ENCODE measurements at places on chromosomes 16 and 17.

GRCh38 chr16:53501216-53501859 is 1.7 kb downstream of the AKTIP start:
- no peak for DNase-seq

DNA sequence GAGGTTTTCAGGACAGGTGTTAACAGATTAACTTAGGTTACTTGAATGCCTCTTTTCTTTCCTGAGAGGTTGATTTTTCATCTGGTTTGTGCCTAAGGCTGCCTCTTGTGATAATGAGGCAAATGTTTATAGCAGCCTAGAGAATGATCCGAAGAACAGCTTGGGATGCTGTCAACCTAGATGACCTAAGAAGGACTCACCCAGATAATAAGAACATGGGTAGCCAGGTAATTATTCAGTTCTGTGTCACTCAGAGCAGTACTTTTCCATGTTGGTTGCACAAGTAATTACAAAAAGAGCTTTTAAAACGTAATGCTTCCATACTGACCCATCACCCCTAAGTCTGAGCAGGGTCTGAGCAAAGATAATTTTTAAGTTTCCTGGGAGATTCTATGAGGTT is 60.3 kb downstream of the CHD9 start:
- no peak for DNase-seq

- peak; percentile 69 for DNase-seq
Observed at GRCh38 chr16:68257251-68257905, 6.9 kb upstream of the SLC7A6 start.

GRCh38 chr17:13601322-13601775 is 380 bp downstream of the HS3ST3A1 start:
- no peak for DNase-seq

GRCh38 chr17:63120406-63120805 is 154.4 kb downstream of the TANC2 start:
- no peak for DNase-seq

DNA sequence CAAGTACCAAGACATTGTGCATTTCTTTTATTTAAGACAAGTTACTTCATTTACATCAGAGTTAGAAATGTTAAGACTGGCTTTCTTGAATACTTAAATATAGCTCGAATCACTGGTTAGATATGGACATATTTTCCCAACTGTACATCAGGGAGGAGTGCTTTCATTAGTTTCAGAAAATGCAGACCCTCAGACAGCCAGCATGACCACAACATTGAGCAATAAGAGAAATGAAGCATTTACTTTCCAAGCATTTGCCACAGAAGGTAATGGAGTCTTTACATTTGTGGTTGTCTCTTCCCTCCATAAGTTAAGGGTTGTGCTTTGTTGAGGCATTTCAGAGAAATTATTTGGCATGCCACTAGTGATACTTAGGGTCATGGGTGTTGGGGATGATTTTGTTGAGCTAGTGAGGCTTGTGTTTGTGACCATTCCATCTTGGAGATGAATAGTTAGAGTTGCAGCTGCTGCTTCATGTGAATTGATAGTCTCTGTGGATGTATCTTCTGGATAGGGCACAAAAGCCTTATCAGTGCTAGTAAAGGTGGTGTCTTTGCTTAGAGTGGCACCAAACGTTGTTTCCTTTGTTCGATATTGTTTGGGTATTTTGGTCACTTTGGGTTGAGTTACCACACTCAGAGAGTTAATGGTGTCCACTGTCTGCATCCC is 2.1 kb downstream of the OMG start:
- no peak for DNase-seq

- DNase-seq, result no peak
Observed at GRCh38 chr17:50180620-50181019, 14.8 kb downstream of the SGCA start.

DNA sequence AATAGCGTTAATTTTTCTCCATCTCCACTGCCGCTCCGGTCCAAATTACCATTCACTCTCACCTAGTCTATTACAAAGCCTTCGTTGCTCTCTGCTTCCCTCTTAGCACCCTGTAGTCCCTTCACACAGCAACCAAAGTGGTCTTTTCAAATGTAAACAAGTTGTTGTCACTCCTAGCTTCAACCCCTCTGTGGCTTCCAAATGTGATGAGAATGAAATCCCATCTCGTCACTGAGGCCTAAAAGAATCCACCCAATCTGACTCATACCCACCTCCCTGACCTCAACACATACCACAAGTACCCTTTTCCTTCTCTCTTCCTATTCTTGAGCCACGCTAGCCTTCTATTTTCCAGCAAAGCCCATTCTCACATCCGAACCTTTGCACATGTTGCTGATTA is 2.2 kb upstream of the PELP1 start:
- no peak for DNase-seq

DNA sequence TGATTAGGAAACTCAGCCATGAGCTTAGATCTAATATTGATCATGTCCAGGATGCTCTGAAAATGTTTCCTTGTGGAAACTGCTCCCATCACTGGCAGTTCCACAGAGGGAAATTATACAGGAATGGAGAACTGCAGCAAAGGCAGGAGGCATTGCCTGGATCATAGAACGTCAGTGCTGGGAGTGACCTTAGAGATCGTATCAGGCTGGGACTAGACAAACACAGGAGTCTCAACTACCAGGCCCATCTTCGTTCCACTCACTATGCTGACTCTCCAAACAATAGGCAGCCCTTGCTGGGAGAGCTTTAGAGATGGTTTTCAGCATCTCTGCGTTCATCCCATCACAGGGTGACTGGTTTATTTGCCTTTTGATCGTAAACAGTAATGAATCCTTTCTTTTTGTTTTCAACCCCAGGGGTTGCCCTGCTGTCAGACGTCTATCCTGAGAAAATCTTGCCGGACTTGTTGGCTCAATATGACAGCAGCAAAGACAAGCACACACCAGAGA is 130.3 kb downstream of the TANGO6 start:
- DNase-seq, result peak; percentile 31

DNA sequence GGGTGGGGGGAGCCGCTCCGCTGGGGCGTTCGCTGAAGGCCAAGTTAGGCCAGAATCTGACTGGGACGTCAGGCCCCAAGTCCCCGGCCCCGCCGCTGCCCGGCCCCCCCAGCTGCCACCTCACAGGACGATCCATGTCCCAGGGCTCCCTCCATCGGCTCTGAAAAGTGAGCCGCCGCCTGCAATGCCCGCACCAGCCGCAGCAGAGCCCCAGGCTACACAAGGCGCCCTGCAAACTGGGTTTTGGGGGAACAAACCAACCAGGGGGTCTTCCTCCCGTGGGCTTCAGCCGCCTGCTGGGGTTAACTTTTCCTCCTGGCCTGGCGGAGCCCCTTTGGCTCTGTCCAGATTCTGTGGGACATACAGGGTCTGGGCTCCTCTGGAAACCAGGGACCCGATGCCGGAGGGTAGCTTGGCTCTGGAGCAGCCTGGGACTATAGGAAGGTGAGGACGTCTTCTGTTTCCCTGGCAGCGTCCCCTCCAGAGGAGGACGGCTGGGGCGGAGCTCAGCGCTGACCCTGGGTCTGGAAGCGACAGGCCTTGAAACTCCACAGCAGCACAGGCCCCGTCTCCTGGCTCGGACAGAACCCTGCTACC is 835 bp downstream of the NME4 start:
- DNase-seq, result no peak

DNA sequence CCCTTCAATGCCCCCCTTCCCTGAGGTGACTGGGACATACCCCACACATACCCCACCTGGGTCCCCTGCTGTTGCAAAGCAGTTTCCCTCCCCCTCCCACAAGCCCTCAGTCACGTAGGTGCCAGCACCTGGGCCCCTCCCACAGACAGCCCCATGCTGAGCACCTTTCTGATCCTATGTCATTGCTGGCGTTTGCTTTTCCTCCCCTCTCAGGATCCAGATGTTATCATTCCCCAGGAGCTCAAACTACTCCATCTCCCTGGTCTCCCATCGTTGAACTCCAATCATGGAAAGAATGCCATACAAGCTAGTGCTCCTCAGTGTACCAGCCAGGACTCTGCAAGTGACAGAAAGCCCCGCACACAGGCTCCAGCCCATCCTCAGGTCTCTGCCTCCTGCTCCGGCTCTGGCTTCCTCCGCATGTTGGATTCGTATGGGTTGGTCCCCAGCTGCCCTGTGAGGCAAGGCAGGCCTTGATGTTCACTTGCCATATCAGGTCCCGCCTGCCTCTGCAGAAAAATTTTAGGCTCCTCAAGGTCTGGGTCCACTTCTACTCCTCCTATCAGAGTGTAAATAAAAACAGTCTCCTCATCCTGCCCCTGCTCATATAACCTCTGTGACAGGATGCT is 31.4 kb upstream of the MED9 start:
- DNase-seq, result no peak

DNA sequence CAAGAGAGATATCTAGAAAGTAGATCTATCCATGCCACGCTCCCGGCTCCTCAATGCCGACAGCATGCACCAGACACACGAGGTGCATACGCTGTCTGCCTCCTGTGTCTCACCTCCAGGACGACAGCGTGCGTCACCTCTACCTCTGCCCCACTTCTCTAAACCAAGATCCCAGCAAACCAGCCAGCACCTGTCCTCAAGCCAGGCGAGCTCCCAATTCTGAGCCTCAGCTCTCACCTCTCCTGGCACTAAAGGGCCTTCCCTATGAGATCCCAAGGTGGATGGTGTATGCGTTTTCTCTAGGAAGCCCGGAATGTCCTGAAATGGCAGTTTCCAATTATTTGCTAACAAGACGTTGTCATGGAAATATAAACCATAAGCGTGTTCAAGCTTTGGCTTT is 36.2 kb upstream of the RCVRN start:
- DNase-seq, result no peak

DNA sequence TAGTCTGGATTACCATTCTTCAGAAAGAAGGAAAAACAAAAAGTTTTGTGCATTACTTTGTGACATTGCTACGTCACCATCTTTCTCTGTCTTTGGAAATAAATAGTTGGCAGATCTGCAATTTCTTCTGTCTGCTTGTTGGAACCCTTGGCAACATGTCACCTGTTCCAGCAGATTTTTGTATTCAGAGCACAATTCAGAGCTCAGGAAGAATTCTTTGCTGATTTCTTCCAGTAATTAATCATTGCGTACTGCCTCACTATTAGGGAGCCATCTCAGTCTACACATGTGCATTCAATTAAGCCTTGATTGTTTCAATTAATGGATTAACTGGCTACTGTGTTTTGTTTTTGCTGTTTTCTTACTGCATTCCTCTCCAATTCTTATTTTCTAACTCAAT is 467.2 kb downstream of the CDH8 start:
- DNase-seq, result no peak

DNA sequence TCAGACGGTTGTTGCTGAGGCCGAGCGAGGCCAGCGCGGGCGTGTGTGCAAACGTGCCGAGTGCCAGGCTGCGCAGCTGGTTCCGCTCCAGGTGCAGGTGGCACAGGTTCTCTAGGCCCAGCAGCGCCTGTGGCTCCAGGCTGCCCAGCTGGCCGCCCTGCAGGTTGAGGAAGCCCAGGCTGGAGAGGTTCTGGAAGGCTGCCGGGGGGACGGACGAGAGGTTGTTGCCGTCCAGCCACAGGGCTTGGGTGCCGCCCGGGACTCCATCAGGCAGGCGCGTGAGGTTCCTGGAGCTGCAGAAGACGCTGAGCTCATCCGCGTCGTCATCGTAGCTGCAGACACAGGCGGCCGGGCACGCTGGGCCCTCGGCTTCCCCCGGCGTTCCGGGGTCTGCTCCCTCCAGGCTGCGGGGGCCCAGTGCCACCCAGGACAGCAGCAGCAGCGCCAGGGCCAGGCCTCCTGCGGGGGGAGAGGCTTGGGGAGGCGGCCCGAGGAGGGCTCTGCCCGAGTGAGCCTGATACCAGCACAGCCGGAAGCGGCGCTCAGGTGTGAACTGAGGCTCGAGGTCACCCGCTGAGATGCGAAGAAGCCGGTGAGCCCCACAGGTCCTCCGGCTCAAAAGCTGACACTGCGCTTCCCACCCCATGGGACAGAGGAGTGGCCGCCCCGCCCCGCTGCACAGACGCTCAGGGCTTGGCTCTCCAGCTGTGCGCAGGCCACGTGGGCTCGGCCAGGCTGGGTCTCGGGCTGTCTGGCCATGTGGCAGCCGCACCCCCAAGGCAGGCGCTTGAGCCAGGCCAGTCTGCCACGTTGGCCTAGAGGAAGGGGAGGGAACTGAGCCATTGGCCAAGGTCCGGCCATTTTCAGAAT is 1.3 kb downstream of the IGFALS start:
- no peak for DNase-seq

DNA sequence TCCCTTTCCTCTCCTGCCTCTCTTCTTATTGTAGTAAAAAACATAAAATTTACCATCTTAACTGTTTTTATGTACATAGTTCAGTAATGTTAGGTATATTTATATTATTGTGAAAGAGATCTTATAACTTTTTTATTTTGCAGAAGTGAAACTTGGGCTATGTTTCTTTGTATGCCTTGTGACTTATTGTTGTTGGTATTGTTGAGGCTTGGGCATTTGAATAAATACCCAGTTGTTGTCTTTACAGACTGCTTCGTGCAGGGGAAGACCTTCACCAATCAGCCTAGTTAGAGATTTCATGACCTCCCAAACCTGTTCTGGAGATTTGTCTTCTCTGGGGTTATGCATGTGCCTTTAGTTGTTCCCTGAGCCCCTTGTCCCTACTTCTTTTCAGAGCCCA is 31.9 kb downstream of the REXO5 start:
- DNase-seq, result no peak

DNA sequence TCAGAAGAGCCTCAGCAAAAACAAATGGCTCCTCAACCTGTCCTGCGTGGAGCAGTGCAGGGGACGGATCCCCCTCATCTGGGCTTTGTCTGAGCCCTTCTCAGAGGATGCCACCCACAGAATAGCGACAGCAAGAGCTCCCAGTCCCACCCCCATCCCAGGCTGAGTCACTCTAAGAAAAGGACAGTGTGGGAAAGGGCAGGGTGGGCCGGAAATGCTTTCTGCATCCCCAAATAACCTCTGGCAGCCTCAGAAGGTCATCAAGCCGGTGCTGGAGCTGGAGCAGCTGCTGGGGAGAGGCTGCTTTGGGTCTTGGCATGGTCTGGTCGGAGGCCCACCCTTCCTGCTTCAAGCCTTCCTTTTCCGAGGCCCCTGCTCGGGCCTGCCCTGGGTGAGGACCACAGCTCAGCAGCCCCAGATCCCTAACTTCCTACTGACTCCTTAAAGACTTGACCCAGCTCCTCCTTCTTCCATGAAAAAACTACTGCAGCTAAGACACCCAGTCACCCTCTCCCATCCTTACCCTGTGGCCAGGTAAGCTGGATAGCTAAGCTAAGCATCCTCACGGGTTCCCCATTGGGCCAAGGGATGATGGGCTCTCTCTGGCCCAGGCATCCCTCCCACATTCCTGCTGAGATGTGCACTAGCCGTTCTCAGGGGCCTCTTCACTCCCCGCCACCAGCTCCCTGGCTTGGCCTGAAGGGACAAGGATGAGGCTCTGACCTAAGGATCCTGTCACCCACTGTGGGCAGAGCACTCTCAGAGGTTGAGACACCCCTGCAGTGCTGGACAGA is 8.7 kb downstream of the SLC12A4 start:
- DNase-seq, result no peak

GRCh38 chr17:59839651-59840328 is 53.0 kb downstream of the TUBD1 start:
- DNase-seq, result no peak

DNA sequence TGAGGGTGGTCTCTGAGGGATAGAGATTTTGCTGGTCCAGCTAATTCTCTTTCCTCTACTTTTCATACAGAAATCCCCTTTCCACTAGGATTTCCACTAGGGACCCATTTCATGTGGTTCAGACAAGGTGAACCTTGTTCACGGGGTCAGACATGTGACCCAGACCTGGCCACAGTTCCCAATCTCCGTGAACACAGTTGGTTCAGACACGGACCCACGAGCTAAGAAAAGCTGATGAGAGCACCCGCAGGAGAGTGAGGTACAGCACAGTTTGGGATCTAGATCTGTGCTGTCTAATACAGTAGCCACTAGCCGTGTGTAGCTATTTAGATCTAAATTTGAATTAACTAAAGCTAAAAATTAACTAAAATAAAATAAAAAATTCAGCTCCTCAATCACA is 88.1 kb downstream of the AXIN2 start:
- no peak for DNase-seq

GRCh38 chr16:2785101-2785991 is 2.0 kb downstream of the PRSS33 start:
- DNase-seq, result no peak
